ENCODE measurements at places on chromosomes 3 and 15. TPM values are rescaled to one million over a fixed set of nuclear protein-coding genes. Genes with fewer than 3 reads are reported as not detected.

- DNase-seq, result peak; percentile 29
Observed at GRCh38 chr3:45608885-45609284, 14.3 kb downstream of the LIMD1 start.

Gene LMLN
- total RNA-seq, result 7.1 TPM

- no peak for DNase-seq
Observed at GRCh38 chr15:43208052-43209002, 12.5 kb downstream of the EPB42 start.

Gene ZNF717
- total RNA-seq, result 2.9 TPM

Gene SERINC4
- total RNA-seq, result not detected

- DNase-seq, result no peak
Observed at GRCh38 chr15:85986116-85986515, 93.6 kb upstream of the AGBL1 start.
